Upper lobe of right lung (tissue), 1 donor: ENCODE measurements at places on chromosomes 2 and 18.

GRCh38 chr2:109062859-109063700 lies 65.9 kb upstream of the SH3RF3 start:
- DNase-seq = no peak

DNA sequence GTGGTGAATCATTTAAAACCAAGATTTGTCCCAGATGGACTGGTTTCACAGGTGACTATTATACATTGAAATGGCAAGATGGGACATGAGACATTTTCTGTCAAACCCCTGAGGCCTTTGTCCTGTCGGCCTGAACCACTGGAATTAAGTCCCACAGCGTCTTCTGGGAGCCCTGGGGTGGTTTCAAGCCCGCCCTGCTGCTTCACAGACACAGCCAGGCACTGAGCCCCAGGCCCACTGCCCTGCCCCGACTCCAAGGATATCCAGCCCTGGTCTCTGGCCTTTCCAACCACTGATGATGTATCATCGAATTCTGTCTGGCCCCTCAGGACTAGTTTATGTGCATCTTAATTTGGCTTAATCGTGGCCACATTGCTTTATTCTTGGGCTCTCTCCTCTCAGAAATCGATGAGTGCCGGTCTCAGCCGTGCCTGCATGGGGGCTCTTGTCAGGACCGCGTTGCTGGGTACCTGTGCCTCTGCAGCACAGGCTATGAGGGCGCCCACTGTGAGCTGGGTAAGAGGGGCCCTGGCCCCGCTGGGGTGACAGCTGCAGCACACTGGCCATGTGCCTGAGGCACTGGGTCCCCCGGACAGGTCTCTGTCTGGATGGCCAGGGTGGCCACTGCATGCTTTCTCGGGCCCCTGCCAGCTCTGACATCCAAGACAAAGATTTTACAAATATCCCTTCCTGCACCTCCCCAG lies 39.5 kb downstream of the MTERF4 start:
- DNase-seq = peak; percentile 63

DNA sequence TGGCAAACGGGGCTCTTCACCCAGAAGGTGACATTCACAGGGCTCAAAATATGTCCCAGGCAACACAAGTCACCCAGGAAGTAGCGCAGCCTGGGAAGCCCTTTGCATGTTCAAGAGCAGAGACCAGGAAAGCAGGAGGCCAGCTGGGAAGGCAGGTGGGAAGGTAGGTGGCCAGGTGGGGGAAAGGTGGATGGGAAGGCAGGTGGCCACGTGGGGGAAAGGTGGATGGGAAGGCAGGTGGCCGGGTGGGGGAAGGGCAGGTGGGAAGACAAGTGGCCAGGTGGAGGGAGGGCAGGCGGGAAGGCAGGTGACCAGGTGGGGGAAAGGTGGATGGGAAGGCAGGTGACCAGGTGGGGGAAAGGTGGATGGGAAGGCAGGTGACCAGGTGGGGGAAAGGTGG lies 102.7 kb downstream of the ZNF516 start:
- DNase-seq = no peak

DNA sequence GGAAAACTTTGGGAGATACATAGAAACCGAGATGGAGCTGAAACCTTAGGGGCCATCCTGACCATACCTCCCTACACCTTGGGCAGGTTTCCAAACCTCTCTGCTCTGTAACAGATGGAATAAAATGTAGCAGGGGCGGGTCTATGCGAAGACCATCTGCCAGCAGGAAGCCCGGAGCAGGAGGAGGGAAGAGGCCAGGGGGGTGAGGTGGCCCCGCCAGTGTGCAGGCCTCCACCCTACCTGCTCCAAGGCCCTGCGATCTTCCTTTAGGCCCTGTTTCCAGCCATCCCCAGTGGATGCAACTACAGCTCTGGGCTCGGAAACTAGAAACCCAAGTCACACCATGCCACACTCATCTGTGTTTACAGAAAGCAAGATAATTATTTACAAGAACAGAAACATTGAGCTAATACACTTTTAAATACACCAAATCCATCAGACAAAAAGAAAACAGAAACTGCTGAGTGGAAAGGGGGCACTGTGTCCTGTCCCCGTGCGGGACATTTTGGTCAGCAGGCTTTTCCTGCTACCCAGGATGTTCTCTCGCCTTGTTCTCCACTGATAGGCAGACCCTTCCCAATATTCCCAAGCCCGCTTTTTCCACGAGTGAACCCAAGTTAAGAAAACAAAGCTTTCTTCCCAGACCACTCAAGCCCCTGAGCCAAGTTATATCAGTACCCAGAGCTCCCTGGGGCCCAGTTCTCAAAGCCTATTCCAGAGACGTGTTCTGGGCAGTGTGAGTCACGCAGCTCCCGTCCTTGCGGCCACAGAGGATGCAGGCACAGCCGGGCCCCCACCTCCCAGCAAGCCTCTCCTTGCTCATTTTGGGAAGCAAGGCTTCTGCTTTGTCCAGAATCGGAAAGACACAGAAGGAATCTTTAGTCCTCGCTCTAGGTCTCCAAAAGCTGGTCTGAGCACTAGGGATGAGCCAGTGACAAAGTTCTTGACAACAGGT lies 17.3 kb downstream of the CIB4 start:
- DNase-seq = peak; percentile 30

- DNase-seq = no peak
Measured at GRCh38 chr2:219912491-219912921, 285.1 kb downstream of the SLC4A3 start.

GRCh38 chr2:58985541-58985940 lies 744.4 kb upstream of the FANCL start:
- DNase-seq = no peak

GRCh38 chr2:30968660-30969397 lies 161.6 kb upstream of the CAPN13 start:
- no peak for DNase-seq
